ENCODE measurements at places on chromosomes 5 and 9.

DNA sequence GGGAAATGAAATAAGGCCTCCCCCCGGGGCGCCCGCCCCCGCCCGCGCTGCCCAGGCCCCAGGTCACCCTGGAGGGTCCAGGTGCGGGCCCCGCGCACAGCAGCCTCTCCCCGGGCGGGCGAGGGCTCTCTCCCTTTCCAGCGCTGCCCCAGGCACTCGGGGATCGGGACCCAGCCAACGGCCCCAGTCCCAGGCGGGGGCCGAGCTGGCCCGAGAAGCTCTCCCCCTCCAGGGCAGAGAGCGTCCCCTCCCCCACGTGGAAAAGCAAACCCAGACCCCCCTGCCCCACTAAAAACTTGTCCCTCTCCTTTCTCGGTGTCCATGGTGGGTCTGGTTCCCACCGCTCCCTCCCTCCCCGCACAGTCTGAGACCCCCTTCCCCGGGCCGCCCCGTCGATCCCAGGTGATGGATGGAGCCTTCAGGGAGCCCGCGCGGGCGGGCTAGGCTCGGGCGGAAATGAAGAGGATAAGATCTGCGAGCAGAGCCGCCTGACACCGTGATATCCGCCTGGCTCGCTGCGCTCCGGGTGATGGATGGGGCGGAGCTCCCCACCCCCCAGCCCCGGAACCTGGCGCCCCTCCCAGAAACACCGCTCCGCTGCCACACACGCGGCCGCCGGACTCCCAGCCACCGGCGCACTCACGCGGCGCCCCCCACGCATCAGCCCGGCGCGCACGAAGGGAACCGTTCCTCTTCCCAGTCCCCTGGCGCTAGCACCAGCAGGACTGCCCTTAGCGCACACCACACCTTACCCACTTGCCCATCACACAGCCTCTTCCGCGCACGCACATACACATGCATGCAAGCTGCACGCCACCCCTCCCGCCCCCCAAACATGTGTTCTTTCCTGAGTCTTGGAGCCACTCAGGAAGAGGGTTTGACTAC is 81.7 kb upstream of the ZBTB43 start:
- DNase-seq: no peak

GRCh38 chr9:5873439-5873838 is 17.2 kb upstream of the MLANA start:
- no peak for DNase-seq

GRCh38 chr9:134658378-134658955 is 16.9 kb downstream of the COL5A1 start:
- DNase-seq: no peak

DNA sequence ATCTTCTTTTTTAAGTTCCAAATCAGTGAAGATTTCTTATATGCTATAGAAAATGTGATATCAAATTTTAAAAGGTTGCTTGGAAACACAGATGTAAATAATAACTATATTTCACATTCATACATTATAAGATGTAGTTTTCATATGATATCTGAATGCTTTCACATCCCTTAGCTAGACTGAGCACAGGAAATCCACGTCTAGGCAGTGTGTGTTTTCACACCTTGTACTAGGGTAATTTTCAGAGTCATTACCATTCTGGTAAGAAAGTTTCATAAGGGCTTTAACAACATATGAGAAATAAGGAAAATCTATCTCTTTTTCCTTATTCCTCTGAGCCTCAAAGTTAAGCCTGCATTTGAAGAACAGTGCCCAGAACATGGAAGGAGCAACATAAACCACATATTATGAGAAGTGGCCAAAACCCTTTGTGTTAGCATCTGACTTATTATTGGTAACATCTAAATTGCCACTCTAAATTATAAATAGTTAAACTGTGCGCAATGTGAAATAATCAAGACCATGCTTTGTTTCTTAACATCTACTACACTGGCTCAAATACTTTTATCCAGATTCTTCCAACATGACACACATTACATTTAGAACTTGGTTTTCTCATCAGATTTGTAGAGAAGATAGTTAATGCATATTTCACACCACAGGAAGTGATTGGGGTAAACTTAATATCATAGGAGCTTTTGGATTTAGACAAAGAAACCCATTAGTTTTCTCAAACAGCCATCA is 113.3 kb downstream of the PPP2R2B start:
- DNase-seq: no peak

- DNase-seq: no peak
Observed at GRCh38 chr5:116645627-116646026, 71.0 kb upstream of the SEMA6A start.

DNA sequence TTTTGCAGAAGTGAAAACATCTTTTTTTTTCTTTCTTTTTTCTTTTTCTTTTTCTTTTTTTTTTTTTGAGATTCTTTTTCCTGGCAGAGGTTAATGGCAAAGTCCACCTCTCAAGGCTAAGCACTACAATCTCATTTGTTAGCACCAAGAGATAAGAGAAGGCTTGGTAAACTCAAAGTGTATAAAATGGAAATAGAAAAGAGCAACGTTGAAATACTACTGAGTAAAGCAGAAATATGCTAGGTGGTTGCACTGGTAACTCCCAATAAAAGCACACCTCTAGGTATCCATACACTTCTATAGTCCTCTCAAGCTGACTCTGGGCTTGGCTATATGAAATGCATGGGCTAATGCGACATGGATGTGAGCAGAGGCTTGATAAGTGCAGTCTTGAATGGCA is 188.9 kb downstream of the RAB3C start:
- no peak for DNase-seq

- DNase-seq: peak; percentile 12
Observed at GRCh38 chr5:138212828-138213160, 329 bp downstream of the CDC23 start.

DNA sequence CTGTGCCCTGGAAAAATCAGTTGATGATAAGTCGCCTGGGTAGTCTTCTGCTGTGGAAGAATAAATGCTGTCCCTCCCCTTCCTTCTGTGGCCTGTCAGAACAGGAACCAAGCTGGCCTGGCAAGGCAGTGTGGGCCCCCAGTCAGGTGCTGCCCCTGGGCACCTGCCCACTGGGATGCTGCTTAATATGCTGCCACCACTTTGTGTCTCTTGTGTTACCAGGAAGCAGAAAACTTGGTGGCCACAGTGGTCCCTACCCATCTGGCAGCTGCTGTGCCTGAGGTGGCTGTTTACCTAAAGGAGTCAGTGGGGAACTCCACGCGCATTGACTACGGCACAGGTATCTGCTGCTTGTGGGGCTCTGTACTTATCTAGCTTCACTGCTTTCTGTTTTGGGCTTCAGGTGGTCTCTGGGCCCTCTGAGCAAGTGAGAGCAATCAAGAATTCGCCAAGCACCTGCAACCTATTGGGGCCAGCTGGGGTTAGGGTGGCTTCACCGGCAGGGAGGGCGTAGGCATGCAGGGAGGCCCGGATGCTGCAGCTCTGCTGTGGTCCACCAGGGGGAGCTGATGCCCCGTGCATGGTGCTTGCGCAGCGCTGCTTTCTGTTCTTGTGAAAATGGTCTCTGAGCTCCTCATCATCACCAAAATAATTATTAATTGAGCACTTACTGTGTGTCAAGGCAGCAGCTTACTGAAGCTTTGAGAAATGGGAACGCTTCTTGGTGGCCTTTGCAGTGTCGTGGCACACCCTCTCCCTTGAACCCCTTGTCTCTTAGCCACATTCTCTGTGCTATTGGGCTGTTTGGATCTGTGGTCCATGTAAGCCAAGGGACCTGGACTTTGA is 20.3 kb downstream of the PTPA start:
- peak; percentile 93 for DNase-seq

DNA sequence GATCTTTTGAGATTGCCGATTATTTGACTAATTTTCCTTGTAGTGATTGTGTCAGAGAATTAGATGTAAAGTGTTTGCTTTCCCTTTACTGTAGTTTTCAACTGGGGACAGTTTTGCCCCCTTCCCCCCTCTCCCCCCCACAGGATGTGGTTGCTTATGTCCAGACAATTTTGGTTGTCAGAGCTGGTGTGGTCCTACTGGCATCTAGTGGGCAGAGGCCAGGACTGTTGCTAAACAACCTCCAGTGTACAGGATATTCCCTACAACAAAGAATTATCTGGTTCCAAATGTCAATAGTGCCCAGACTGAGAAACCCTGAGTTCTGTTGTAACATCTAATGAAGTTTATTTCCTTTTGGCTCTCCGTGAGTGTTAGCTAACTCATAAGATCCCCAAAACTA is 20.0 kb downstream of the TMEFF1 start:
- no peak for DNase-seq

GRCh38 chr9:107945961-107946360 is 456.4 kb upstream of the KLF4 start:
- no peak for DNase-seq

DNA sequence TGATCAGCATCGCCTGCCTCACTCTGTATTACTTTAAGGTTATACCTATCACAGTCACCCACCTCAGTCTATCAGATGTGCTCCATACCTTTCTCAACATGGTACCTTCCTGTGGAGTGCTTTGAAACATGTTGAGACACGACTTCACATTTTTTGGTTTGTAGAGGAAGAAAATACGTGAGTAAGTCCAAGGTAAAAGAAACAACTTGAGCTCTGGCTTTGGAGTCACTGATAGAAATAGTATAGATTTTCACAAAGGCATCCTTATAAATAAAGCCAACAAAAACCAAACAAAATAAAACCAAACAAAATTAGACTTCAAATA is 77.5 kb upstream of the HMHB1 start:
- DNase-seq: no peak

DNA sequence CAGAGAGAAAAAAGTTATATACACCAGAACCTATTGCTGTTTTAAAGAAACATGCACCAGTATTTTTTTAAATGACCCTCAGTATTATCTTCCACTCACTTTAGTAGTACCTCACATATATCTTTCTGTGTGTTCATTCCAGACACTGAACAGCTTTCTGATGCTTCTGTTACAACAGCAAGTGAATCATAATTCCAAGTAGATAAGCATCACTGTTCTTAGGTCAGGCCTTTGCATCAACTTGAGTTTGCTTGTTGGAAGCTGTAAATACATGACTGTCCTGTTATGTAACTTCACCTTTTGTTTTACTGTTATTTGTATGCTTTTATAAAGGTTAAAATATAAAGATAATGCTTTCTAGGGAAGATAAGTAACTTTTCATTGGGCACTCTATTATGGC is 184.4 kb downstream of the ISL1 start:
- no peak for DNase-seq

- DNase-seq: no peak
Observed at GRCh38 chr5:180130876-180131740, 59.5 kb upstream of the RNF130 start.

DNA sequence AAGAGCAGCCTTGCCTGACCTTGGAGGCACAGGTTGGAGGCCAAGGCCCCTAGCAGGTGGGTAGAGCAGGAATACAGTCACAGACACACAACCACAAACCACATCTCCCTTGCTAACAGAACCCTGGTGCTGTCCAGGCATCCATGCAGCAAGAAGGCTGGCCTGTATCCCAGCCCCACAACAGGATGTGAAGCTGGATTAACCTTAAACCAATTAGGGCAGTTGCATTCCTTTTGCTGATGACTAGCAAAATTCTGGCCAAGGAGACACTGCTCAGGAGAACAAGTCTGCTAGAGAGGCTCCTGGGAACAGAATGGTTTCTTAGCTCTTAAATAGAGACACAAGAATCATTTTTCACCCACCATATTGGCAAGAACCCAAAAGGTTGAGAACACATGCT is 97.8 kb downstream of the C5orf15 start:
- no peak for DNase-seq

DNA sequence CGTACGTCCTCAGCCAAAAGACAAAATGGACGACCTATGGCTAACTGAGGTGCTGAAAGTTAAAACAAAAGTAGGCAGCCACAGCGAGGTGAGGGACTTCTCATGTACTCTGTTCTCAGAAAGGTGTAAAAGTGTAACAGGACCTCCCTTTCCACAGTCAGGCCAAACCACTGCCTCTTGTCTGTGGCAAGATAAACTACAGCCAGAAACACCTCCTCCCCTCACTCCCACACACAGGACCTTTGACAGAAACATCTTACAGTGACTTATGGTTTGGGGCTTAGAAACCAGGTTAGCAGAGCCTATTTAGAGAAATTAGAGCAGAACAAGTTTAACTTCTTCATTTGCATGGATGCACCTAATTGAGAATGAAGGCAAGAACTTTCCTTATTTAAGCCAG is 499.1 kb upstream of the GRIN3A start:
- no peak for DNase-seq

Data from iPS-NIHi11 (cell line).